Activated CD8-positive, alpha-beta memory T cell treated with anti-CD3 and anti-CD28 coated beads for 1 hour (primary cell): ENCODE measurements at places on chromosomes 11 and 22.

DNA sequence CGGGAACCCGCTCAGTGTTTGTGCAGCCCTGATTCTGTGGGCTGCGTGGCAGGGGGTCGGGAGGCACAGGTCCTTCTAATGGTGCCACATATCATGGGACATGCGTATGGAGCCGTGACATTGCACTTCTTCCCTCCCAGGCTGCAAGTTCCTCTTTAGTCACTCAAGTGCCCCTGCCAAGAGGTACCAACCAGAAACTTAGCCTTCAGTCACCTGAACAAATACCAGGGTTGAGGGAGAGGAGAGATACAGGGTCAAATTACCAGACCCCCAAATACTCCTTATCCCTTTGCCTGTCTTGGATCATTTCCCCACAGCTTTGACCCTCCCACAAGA is 209.1 kb downstream of the BUD13 start:
- no peak for DNase-seq

GRCh38 chr11:78620159-78620558 is 45.5 kb upstream of the NARS2 start:
- DNase-seq = no peak

DNA sequence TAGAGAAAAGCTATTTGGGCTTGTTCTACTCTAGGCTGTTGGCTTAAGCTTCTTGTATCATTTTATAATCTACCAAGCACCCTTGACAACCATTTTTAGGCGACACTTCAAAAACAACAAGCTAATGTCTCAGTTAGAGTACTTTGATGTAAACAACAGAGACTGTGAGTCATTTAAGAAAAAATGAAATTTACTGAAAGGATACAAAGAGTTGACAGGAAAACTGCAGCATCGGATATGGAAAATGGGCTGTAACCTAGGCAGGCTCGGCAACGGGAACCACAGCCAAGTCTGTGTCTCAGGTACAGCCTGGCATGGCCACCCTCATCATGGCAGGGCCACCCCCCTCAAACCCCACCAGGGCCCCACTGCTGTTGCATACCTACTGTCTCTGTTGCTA is 4.4 kb upstream of the RNF169 start:
- no peak for DNase-seq

DNA sequence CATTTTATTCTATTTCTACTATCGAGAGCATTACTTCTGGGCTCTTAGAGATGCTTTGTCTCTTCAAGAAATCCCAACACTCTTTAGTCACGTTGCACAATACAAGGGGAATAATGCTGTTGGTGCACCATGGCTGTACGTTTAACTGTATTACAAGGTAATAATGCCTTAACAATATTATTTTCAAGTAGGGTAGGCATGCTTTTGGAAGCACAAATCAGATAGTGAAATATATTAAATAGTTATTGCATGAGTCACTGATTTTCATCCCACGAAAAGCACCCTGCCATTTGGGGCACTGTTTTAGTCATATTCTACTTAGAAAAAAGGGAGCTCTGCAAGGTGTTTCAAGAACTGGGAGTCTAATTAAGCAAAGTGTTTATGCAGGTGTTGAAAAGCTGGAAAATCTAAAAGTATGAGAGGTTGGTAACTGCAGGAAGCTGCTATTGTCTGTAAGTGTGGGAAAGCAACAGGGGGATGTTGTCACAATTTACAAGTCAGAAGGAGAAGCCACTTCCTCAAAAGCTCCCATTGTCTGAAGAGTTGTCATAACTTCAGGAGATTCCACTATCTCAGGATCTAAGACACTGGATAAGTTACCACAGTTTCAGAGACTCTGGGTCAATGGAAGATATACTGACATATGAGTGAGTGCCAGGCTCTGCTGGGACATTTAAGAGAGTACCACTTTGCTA is 218.2 kb downstream of the JRKL start:
- no peak for DNase-seq

- no peak for DNase-seq
These were observed 99.6 kb downstream of the PGR start for GRCh38 chr11:101030015-101030414.

GRCh38 chr22:47787501-47788227 is 1025.2 kb downstream of the TBC1D22A start:
- no peak for DNase-seq

- DNase-seq = no peak
These were observed 17.2 kb downstream of the KCNQ1 start for GRCh38 chr11:2461956-2462542.

- DNase-seq = no peak
These were observed 24.9 kb downstream of the BCO2 start for GRCh38 chr11:112200252-112200651.

DNA sequence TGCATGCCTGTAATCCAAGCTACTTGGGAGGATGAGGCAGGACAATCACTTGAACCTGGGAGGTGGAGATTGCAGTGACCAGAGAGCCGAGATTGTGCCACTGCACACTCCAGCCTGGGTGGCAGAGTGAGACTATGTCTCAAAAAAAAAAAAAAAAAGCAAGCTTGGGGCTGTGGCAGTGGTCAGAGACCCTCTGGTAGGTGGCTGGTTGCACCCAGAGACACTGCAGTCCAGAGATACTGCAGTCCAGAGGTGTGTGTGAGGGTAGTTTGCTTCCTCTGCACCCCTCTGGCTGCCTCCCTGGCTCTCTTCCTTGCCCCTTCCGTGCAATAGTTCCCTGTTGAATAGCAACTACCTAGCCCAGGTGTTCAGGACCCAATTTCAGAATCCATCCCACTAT is 1.7 kb upstream of the CCDC134 start:
- DNase-seq = no peak

GRCh38 chr11:102476812-102477211 is 24.2 kb upstream of the TMEM123 start:
- DNase-seq = no peak

DNA sequence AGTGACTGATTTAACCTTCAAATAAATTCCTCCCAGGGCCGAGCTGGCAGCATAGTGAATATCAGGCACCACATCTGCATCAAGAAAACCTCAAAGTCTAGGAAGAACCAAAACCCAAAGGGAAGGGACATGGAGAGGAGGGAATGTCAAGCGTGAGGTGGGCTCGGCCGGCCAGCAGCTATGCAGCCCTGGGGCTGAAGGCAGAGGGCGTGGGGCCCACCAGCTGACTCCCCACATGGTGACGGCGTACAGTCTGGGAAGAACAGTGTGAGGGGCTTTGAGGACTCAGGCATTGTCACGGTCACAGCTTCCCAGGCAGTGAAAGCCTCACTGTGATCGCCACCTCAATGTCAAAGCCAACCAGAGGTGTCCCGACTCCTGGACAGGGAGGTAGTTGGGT is 412.5 kb downstream of the SHANK2 start:
- DNase-seq = no peak

GRCh38 chr22:44819966-44820631 is 67.7 kb downstream of the ARHGAP8 start:
- no peak for DNase-seq

DNA sequence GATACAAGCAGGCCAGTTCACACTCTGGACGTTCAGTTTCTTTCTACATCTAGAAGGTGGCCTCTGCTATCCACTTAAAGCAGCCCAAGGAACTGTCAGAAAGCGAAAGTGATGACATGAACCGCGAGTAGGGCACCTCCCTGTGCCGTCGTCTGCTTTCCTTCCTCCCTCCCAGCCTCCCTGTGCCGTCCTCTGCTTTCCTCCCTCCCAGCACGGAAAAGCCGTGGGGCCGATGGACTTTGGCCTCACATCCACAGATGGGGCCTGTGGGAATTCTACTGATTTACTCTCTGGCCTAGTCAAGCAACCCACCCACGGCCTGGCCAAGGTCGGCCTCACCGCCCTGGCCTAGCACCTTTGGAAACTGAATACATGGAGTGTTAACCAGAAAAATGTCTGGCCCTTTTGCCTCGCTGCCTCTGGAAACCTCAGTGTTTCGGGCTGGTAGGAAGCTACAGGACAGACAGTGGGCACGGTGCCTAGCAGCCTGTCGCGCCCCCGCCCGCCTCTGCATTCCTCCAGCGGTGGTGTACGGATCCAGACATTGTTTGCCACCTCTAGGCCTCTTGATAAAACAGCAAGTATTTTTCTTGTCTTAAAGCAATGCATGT is 14.2 kb downstream of the PEX26 start:
- DNase-seq = no peak

DNA sequence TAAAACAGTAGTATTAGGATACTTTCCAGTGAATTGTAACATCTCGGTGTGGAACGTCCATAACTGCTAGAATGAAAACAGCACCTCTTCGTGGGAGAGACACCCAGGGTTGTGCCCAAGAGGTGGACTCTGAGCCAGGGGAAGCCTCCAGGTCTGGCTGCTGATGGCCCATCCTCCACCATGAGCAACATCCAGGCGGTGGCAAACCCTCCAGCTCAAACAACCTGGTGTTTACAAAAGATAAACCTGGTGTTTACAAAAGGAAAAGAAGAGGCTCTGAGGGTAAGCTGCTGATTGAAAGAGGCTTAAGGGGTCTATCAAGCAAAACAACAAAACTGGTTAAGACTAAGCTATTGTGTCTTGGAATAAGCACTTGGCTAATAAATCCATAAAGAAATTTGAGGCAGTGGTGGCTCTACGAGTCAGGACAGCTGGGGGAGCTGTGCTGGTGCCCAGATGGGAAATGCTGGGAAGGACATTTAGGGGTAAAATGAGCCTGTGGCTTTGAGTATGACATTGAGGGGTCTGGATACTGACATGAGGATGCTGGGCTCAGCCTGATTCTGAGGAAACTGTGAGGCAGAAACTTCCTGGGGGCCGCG is 909.0 kb downstream of the BRD1 start:
- no peak for DNase-seq

DNA sequence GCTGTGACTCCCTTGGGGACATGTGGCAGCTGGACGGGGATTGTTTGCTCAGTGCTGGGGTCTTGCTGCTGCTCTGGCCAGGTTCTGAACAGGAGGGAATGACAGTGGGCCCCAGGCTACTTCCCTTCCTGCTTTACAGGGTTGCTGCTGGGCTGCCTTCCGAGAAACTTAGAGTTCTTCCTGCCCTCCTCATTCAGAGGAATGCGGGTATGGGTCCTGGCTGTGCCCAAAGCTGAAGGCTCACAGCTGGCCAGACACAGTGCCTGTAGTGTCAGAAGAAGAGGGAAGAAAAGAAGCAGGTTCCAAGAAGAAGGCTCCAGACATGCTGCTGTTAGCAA is 108.3 kb upstream of the PARVA start:
- DNase-seq = no peak

- no peak for DNase-seq
These were observed 2.5 kb downstream of the MPPED2 start for GRCh38 chr11:30583476-30584280.
